Left ventricle myocardium inferior (tissue), 1 donor: ENCODE measurements at places on chromosomes 16 and 17. TPM values are rescaled to one million over a fixed set of nuclear protein-coding genes. Genes with fewer than 3 reads are reported as not detected.
A peak's percentile ranks its signal among the peaks of the same experiment; 100 is the strongest.

- DNase-seq = peak; percentile 96
- H3K4me3 ChIP-seq = peak overlapping the region; percentile 37
- H3K27me3 ChIP-seq = no peaks in the 10 kb centered on the region
- H3K36me3 ChIP-seq = no peaks in the 10 kb centered on the region
- H3K27ac ChIP-seq = peak overlapping the region; percentile 100
- H3K4me1 ChIP-seq = peaks cover 55% of the 10 kb centered on the region
Measured at GRCh38 chr16:10828851-10829366, 10.3 kb upstream of the TVP23A start.

GRCh38 chr17:51189628-51190027 is 23.4 kb downstream of the NME2 start:
- peaks cover 90% of the 10 kb centered on the region for H3K36me3 ChIP-seq
- H3K4me1 ChIP-seq = no peaks in the 10 kb centered on the region
- no peak overlapping the region for H3K27ac ChIP-seq
- no peak overlapping the region for H3K4me3 ChIP-seq
- DNase-seq = no peak
- no peaks in the 10 kb centered on the region for H3K27me3 ChIP-seq

- DNase-seq = no peak
- H3K36me3 ChIP-seq = no peaks in the 10 kb centered on the region
- H3K27ac ChIP-seq = no peak overlapping the region
- no peak overlapping the region for H3K4me3 ChIP-seq
- H3K27me3 ChIP-seq = no peaks in the 10 kb centered on the region
Measured at GRCh38 chr16:77113835-77114234, 77.2 kb upstream of the MON1B start.

DNA sequence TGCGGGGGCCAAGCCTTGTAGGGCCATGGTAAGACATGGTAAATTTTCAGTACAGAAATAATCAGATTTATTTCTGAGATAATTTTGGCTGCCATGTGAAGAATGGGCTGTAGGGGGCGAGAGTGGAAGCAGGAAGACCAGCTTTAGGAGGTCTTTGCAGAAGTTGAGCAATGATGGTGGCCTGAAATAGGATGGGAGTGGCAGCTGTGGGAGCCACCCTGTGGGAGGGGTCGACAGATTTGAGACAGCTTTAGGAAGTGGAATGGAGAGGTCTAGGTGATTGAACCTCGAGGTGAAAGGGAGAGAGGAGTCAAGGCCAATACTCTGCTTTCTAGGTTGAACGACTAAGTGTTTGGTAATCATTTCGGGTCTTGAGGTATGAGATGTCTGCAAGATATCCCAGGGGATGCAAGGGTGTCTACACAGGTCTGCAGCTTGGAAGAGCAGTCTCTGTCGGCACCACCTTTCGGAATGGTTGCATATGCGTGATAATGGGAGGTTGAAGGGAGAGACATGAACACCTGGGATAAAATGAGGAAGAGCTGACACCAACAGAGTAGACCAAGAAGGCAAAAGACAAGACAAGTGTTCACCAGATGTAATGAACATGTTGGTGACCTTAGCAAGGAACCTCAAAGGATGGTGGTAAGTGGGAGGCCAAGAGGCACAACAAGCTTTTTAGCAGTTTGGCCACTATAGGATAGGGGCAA is 4.2 kb upstream of the ATXN7L3 start:
- peak overlapping the region; percentile 5 for H3K27ac ChIP-seq
- no peak overlapping the region for H3K4me3 ChIP-seq
- H3K4me1 ChIP-seq = peaks cover 23% of the 10 kb centered on the region
- no peaks in the 10 kb centered on the region for H3K27me3 ChIP-seq
- DNase-seq = no peak
- H3K36me3 ChIP-seq = peaks cover 24% of the 10 kb centered on the region

DNA sequence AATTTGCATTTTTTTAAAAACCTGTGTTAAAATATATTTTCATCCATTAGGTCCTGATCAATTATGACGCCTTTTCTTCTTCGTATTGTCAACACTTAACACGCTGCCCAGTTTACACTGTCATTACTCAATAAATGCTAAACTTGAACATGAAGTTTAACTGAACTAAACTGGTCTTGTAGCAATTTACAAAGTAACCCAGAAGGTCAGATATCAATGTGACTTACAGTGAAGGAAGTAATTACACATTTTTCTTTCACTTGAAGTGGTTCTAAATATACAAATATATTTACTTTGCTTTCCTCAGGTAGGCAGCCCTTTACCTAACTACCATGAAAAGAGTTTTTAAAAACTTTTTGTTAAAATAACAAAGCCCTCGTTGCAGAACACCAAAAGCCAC is 256.5 kb upstream of the AXIN2 start:
- no peak overlapping the region for H3K27ac ChIP-seq
- no peaks in the 10 kb centered on the region for H3K36me3 ChIP-seq
- H3K27me3 ChIP-seq = no peaks in the 10 kb centered on the region
- H3K4me1 ChIP-seq = no peaks in the 10 kb centered on the region

DNA sequence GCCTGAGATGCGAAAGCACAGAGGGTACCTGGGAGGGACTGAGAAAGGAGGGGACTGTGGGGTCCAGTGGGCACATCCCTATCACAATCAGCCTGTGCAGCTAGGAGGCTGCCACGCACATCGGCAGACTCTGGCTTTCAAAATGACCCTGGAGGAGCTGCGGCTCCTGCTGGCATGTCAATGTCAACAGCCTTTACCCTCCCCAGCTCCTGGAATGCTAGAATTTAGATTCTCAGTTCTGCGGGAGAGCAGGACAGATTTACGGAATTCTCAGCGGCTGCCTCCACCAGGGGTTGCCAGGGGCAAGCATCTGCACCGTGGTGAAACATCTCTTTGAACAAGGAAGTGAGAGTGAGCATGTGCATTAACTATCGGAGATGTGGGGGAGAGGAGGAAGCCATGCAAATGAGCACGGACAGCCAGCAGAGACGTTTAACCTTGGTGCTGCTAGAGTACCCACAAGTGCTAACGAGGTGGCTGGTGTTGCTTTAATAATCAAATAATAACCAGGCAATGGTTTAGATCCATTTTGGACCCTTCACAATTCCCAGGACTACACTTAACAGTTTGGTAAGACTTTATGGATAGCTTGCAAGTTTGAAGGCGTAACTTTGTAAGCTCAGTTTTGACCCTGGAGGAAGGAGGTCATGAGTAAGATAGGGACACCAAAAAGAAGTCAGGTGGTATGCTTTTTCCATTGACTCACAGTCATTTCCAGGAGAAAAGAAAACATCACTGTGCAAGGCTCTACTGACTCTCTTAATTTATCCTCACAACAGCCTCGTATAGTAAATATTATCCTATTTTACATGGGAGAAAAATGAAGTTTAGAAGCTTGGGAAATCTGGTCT is 54.1 kb downstream of the XYLT1 start:
- no peaks in the 10 kb centered on the region for H3K36me3 ChIP-seq
- peak; percentile 21 for DNase-seq
- no peaks in the 10 kb centered on the region for H3K27me3 ChIP-seq

DNA sequence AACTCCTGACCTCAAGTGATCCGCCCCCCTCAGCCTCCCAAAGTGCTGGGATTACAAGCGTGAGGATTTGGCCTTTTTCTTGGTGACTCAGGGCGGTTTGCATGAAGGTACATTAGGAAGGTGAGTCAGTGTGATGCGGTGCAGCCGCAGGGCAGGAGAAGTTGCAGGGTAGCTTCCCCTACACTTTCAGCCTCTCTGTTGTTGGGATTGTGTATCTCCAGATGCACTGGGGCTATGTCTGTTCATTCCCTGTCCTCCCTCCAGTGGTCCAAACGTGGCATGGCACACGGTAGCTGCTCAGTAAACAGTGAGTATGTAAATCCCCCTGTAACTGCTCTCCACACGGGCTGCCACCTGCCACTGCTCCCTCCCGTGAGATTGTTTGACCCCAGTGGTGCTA is 109.1 kb upstream of the CDC42EP4 start:
- H3K4me3 ChIP-seq = no peak overlapping the region
- DNase-seq = no peak
- no peaks in the 10 kb centered on the region for H3K4me1 ChIP-seq
- H3K36me3 ChIP-seq = no peaks in the 10 kb centered on the region

DNA sequence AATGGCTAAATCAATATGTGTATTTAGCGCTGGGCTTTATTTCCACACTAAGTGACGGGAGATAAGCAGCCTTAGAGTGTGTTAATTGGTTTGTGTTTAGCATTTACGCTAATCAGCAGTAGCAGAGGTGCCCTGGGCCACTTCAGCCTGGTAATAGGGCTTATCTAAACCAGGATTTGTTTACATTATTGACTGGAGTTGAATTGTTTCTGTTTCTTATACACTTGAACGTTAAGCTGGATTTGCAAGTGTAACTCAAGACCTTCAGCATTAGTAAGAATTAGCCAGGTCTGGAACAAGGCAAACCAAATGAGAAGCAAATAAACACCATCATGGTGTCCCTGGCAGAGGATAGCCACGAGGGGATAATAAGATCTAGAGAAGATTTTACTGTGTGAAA is 313.6 kb downstream of the HS3ST4 start:
- H3K4me3 ChIP-seq = no peak overlapping the region
- DNase-seq = no peak
- no peaks in the 10 kb centered on the region for H3K36me3 ChIP-seq
- no peak overlapping the region for H3K27ac ChIP-seq
- peaks cover 5% of the 10 kb centered on the region for H3K27me3 ChIP-seq
- H3K4me1 ChIP-seq = no peaks in the 10 kb centered on the region

GRCh38 chr16:12639044-12639443 is 164.6 kb downstream of the CPPED1 start:
- no peak overlapping the region for H3K4me3 ChIP-seq
- no peaks in the 10 kb centered on the region for H3K4me1 ChIP-seq
- H3K27me3 ChIP-seq = peaks cover 16% of the 10 kb centered on the region
- no peaks in the 10 kb centered on the region for H3K36me3 ChIP-seq
- no peak for DNase-seq

DNA sequence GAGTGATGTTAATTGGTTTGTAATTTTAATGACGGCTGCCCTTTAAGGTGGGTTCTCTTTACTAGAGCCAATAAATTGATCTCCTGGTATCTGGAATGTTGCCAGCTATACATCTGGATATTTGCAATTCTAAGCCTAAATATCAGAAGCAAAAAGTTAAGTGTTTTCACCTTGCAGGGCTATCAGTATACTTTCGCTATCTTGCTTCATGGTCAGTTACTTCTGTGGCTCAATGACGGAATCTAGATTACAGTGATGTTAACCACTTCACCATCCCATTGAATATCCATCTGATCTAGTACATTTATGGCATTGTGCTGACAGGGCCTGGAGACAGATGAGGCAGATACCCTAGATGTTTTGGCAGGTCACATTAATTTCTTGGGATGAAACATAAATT is 28.3 kb downstream of the CCL4 start:
- H3K27ac ChIP-seq = no peak overlapping the region
- no peaks in the 10 kb centered on the region for H3K36me3 ChIP-seq
- DNase-seq = no peak
- no peaks in the 10 kb centered on the region for H3K4me1 ChIP-seq
- H3K4me3 ChIP-seq = no peak overlapping the region

GRCh38 chr16:66948837-66949225 is 12.2 kb upstream of the CES3 start:
- H3K27ac ChIP-seq = no peak overlapping the region
- peaks cover 28% of the 10 kb centered on the region for H3K4me1 ChIP-seq
- H3K36me3 ChIP-seq = peaks cover 5% of the 10 kb centered on the region
- peaks cover 34% of the 10 kb centered on the region for H3K27me3 ChIP-seq

DNA sequence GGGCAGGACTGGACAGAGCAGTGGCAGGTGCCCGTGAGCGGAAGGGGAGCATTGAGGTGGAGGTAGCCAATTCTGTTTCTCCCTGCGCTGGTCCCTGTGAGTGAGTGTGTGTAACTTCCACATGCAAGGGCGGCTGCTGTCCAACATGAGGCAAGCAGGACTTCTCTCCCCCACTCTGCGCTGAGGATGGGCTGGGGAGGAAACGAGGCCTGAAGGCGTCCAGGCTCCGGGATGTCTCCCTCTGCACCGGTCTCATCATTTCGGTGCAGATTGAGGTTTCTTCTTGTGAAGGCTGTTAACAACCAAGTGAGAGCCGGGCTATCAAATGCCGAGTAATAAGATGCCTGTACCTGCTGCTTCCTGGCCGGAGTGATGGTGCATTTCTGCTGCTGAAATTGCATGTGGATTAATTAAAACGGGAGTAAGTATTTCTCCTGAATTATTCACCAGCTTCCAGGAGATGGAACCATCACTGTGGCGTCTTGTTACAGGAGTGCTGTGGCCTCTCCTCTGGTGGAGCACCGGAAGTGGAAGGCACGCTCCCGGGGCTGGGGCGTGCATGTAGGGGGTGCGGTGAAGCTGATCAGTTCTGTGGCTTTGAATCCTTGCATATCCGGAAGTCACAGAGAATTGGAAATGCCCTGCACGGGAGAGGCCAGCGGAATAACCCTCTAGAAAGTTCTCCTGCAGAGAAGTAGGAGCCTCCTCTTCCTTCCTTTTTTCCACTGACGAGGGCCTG is 41.7 kb upstream of the MGAT5B start:
- H3K4me3 ChIP-seq = no peak overlapping the region
- DNase-seq = no peak
- H3K4me1 ChIP-seq = no peaks in the 10 kb centered on the region

- H3K27ac ChIP-seq = peak overlapping the region; percentile 98
- no peaks in the 10 kb centered on the region for H3K27me3 ChIP-seq
- H3K4me1 ChIP-seq = peaks cover 74% of the 10 kb centered on the region
- H3K36me3 ChIP-seq = peaks cover 20% of the 10 kb centered on the region
- peak overlapping the region; percentile 59 for H3K4me3 ChIP-seq
- DNase-seq = no peak
Measured at GRCh38 chr17:74443516-74444296, 11.8 kb downstream of the GPRC5C start.

GRCh38 chr16:24939738-24940137 is 75.4 kb downstream of the ARHGAP17 start:
- no peak overlapping the region for H3K27ac ChIP-seq
- H3K4me1 ChIP-seq = no peaks in the 10 kb centered on the region
- H3K36me3 ChIP-seq = peaks cover 96% of the 10 kb centered on the region
- H3K4me3 ChIP-seq = no peak overlapping the region

- peaks cover 37% of the 10 kb centered on the region for H3K4me1 ChIP-seq
- no peak overlapping the region for H3K4me3 ChIP-seq
- H3K36me3 ChIP-seq = peaks cover 22% of the 10 kb centered on the region
- H3K27me3 ChIP-seq = no peaks in the 10 kb centered on the region
- DNase-seq = no peak
Measured at GRCh38 chr17:75468291-75468754, 11.9 kb downstream of the TMEM94 start.

GRCh38 chr17:13835151-13835550 is 233.4 kb upstream of the HS3ST3A1 start:
- no peak overlapping the region for H3K27ac ChIP-seq
- H3K4me1 ChIP-seq = no peaks in the 10 kb centered on the region
- no peaks in the 10 kb centered on the region for H3K27me3 ChIP-seq
- no peaks in the 10 kb centered on the region for H3K36me3 ChIP-seq

- no peak for DNase-seq
- peaks cover 10% of the 10 kb centered on the region for H3K27me3 ChIP-seq
- H3K4me1 ChIP-seq = no peaks in the 10 kb centered on the region
- no peak overlapping the region for H3K27ac ChIP-seq
- H3K4me3 ChIP-seq = no peak overlapping the region
- no peaks in the 10 kb centered on the region for H3K36me3 ChIP-seq
Measured at GRCh38 chr17:52383493-52384100, 225.1 kb upstream of the CA10 start.

GRCh38 chr17:45363498-45363897 is 46.7 kb upstream of the MAP3K14 start:
- H3K27me3 ChIP-seq = no peaks in the 10 kb centered on the region
- no peak overlapping the region for H3K27ac ChIP-seq
- H3K4me3 ChIP-seq = no peak overlapping the region
- H3K4me1 ChIP-seq = peaks cover 14% of the 10 kb centered on the region
- no peak for DNase-seq

MPP3 gene
- total RNA-seq = 35.2 TPM

MBTPS1 gene
- total RNA-seq = 72.5 TPM

TMC8 gene
- total RNA-seq = 1.3 TPM

STX1B gene
- total RNA-seq = 0.77 TPM

RNPS1 gene
- 106 TPM for total RNA-seq

USP43 gene
- total RNA-seq = 0.08 TPM

BRCA1 gene
- 8.1 TPM for total RNA-seq

CORO6 gene
- 101 TPM for total RNA-seq

ZFHX3 gene
- total RNA-seq = 9.6 TPM

C17orf78 gene
- total RNA-seq = not detected

TBC1D3L gene
- 4.5 TPM for total RNA-seq

PRM1 gene
- total RNA-seq = not detected
